Astrocyte of the spinal cord (primary cell): ENCODE measurements at places on chromosomes 7 and 10.

- peak; percentile 86 for DNase-seq
Measured at GRCh38 chr10:7767209-7767608, 20.6 kb downstream of the KIN start.

GRCh38 chr7:157654350-157654749 is 317.5 kb downstream of the DNAJB6 start:
- DNase-seq = no peak

DNA sequence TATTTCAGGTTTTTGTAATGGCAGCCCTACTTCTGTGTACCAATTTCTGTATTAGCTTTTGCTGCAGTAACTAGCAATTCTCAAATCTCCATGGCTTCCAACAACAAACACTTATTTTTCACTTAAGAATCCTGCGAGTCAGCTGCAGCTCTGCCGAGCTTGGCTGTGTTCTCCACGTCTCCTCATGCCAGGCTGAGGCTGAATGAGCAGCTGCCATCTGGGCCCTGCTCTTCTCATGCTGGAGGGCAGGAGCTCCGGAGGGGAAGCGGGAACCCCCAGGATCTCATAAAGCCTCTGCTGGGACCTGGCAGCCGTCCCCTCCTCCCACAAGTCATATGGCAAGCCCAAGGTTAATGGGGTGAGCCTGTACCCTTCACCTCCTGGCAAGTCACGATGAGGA is 591.1 kb downstream of the SDK1 start:
- no peak for DNase-seq

DNA sequence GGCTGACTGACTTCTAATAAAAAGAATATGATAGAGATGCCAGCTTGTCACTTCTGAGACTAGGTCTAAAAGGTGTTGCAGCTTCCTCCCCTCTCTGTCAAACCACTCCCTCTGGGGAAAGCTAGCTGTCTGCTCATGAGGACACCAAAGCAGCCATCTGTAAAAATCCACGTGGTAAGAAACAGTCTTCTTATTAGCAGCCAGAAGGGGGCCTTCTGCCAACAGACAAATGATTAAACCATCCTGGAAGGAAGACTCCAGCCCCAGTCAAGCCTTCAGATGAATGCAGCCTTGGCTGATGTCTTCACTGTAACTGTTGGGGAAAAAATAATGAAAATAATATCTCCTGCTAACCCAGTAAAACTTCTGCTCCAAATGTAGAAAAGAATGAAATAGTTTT is 41.9 kb upstream of the DAGLB start:
- DNase-seq = no peak

DNA sequence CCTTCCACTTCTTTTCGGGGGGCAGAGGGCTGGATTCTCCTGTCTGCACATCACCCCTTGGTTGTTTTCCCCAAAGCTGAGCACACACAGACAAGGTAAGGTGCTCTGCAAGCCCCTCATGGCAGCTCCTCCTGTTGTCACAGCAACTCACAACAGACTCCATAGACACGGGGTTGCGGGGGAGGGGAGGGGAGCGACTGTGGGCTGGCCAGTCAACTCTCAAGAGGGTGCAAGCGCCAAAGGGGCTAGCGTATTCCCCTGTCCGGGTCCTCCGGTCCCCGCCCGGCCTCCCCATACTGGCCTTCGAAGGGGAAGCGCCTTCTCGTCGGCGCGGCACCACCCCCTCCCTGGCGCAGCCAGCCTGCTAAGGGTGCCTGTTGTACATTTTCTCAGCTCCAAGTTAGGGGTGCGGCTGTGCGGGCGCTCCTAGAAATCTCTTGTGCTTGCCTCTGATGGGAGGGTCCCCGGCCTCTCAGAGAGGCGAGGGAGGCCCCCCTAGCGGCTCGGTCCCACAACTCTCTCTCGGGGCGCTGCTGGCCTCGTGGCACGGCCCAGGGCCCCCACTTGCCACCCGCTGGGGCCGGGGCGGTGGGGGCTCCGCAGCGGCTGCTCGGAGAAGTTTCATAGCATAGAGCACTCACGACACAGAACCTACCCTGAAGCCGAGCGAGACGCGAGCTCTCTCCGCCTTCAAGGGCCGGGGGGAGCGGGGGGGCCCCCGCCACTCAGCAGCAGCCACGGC is 498 bp downstream of the RHOBTB1 start:
- peak; percentile 75 for DNase-seq

DNA sequence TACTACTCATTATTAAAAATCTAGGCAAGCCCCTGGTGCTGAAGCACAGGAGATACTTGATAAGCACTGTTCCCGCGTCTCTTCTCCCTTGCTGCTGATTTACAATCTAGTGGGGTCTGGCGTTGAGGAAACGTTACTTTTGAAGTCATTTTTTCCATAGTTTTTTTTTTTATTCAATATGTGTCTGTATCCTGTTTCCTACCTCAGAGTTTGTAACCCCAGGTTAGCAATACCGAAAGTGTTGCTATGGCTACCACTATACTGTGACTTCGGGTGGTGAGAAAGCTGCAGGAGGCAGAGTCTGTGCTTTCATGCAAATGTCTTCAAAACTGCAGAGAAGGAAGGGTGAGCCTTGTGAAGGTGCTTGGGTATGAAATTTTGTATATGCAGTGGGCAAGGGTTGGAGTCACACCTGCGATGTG is 458.8 kb upstream of the GHITM start:
- no peak for DNase-seq

DNA sequence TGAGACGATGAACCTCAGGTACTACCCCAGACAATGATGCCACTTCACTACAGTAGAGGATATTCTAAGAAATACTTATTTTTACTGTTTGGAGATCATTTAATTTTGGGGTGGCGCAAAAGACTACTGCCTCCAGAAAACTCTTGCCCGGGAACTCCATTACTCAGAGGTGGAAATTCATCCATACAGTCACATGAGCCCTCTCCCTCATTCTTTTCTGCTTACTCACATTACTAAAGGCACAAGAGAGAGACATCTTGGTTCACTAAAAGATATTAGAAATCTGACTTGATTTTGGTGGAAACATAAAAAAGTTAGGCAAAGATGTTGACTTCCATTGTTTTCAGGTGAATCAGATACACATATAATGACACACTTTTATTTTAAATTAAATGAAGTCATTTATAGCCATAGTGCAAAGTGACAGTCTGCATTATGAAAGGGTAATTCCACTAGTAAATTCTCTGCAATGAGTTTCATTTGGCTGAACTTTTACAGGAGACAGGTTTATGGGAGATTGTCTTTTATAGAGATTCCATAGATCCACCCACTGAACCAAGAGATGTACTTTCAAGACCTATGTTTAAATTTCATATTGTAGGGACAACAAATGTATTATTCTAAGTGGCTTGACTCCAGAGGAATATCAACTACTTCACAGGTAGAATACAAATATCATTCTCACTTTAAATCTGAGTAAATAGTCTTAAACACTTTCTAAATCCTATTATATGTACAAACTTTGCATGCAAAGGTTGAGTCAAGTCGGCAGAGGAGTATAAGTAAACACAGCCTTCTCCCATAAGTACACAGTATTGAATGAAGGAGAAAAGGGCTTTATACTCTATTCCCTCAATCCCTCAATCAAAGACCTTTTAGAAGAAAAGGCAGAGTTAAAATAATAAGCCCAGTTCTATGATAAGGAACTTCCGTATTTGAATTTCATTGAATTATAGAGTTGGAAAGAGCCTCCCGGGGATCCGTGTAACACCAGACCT is 18.8 kb downstream of the NEBL start:
- DNase-seq = no peak

DNA sequence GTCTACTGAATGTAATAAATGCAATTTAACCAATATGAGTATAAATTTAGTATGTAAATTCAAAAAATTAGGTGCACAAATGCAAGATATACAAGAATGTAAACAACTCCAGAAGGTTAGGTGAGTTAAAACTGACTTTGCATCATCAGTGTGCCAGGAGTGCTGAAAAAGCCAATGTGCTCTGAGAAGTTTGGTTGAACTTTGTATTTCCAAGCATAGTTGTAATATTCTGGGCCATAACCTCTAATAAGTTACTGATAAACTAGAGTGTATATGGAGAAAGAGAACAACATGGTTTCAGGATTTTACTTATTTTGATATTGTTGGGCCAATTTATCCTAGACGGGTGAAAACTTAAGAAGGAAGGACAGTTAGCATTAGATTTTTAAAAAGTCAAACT is 876.9 kb upstream of the GHITM start:
- no peak for DNase-seq

GRCh38 chr10:33066558-33067236 is 108.7 kb upstream of the ITGB1 start:
- no peak for DNase-seq

DNA sequence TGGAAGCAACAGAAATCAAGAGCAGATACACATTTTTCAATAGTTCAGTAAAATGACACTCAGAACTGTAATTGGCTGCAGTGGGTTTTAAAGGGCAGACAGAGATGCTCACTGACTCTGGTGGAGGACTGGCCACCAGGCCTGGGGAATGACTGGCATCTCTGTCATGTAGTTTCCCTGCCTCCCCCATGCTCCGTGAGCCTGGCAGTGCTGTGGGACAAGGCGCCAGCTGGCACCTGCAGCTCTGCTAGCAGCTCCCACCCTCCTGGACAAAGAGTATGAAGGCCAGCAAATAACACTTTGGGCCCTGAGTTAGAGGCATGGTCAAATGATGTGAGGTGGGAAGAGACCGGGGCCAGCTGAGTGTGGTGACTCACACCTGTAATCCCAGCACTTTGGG is 15.0 kb downstream of the TSPAN33 start:
- no peak for DNase-seq

DNA sequence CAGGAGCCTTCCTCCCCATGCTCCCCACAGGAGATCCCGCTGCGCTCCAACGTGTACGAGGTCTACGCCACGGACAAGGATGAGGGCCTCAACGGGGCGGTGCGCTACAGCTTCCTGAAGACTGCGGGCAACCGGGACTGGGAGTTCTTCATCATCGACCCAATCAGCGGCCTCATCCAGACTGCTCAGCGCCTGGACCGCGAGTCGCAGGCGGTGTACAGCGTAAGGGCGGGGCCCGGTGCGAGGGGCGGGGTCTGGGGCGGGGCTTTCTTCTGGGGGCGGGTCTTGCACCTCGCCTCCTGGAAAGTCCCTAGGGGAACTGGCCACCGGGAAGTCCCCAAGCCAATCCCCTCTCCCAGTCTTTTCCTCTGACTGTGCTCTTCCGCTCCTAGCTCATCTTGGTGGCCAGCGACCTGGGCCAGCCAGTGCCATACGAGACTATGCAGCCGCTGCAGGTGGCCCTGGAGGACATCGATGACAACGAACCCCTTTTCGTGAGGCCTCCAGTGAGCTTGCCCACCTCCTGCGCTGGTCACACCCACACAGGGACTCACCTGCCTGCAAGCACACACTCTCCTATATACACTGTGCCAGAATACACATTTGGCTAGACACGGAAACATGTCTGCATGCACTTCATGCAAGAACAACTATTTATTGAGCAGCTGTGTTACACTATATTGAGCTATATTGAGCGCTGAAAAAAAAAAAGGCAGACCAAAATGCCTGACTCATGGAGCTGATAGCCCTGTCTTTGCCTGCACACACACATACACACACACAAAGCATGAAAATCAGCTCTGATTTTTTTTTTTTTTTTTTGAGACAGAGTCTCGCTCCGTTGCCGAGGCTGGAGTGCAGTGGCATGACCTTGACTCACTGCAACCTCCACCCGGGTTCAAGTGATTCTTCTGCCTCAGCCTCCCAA is 32.7 kb upstream of the VSIR start:
- DNase-seq = peak; percentile 12

DNA sequence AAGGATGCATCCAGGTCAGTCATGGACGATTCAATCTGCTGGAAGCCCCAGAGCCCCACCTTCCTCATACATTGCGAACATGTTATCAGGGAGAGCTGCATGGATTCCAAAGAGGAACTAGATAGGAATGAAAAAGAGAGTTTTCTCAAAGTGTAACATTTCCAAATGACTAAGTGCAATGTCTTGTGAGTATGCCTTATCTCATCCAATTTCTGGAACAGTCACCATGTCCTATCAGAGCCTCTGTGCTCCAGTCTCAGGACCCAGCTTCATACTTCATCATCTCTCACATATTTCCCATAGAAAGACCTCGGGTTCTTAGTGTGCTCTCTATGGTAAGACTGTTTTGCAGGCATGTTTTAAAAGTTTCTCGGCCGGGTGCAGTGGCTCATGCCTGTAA is 26.8 kb downstream of the ZC3HC1 start:
- no peak for DNase-seq

GRCh38 chr10:46250898-46251856 is 35.6 kb upstream of the ANTXRL start:
- no peak for DNase-seq

DNA sequence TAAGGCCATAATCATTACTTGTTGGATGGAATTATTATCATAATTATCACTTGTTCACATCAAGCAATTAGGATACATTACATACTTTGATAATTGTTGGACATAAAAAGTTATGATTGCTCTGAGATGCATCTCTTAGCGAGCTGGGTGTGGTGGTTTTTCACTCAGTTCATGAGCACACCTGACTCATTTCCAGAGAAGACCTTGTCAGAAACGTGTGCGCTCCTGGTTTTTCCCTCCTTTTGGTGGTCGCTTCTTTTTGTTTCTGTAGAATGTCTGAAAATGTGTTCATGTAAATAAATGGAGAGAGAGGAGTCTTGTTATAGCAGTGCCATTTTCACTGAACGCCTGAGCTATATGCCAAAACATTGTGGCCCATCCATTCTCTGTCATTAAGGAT is 141.3 kb downstream of the PAXIP1 start:
- no peak for DNase-seq

GRCh38 chr7:118182593-118183427 is 1.2 kb upstream of the LSM8 start:
- no peak for DNase-seq

DNA sequence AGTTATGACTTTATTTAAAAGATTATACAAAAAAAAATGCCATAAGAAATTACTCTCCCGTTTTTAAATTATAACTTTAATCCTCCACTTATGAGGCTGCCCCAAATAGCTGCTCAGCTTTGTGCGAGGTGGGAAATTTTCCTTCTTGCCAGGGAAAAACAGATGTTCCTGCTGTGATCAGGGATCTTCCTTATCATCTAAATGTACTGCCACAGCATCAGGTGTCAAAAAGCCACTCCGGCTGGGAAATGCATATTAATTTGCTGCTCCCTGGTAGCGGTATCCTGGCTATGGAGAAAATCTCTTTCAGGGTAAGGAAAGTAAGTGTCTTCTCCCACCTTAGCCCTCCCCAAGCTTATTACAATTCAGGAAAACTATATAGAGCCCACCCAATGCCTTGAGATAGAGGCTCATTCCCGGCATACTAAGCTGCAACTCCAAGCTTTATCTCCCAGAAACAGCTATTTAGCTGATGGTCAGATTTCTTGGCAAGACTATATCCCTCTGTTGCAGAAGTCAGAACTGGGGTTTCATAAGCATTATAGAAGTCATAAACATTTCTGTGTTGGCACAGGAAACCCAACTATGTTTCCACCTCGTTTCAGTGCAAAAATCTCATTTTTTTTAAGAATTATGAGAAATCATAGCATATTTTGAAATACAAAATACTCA is 360.4 kb downstream of the PARD3 start:
- no peak for DNase-seq

DNA sequence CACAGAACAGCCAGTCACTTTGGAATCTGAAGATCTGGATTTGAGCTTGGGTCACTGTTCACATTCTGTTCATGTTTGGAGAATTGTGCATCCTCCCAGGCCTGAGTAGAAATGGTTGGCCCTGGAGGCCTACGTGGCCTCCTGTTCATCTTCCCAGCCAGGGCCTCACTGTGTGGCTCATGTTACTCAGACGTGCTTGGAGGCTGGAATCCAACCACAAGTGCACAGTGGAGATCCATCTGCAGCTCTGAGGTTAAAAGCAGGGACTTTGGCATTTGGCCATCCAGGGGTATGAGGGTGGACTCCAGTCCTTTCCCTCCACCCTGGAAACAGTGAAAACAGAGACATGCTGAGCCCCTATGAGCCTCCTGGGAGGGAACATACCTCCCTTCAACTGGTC is 709.0 kb upstream of the IGFBP3 start:
- DNase-seq = peak; percentile 80
